ENCODE measurements at places on chromosomes 11 and 22.

DNA sequence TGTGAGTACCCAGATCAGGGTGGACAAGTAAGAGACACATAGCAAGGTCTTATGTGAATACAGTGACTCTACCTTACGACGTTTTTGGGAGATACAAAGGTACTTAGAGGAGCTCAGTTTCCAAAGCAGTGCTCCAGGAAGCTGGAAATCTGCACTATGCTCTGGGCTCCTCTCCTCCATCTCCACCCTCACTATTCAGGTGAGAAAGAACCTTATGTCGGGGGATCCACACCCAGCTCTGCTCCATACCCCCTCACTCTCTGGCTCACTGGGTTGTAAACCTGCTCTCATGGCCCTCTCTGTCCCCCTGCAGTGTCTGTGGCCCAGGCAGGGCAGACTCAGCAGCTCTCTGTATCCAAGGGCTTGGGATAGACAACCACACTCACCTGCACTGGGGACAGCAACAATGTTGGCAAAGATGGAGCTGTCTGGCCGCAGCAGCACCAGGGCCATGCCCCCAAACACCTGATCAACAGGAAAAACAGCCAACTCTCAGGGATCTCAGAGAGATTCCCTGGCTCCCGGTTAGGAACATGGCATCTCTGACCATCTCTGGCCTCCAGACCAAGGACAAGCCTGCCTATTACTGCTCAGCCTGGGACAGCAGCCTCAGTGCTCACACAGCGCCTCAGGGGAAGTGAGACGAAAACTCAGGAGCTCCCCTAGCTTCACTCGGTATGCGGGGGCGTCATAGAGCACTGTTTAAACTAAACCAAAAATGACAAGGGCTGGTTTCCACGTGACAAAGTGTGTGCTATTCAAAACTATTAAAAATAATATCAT is 60.9 kb upstream of the TOP3B start:
- DNase-seq = no peak

DNA sequence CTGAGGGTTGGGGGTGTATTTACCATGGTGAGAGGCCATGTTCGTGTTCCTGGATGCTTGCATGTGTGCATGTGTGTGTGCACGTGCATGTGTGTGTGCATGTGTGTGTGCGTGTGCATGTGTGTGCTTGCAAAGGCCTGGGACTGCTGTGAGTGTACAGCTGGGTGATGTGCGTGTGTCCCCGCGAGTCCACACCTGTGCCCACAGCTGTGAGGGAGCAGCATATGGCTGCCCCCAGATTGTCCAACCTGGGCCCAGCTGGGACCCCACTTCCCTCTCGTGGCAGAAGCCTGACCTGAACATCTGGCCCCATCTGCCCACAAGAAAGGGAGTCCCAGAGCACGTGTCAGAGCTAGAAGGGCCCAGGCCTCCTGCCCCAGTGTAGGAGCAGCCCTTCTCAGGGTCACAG is 8.4 kb upstream of the CD248 start:
- no peak for DNase-seq

GRCh38 chr11:12066799-12067508 is 43.4 kb upstream of the MICAL2 start:
- DNase-seq = no peak

GRCh38 chr22:36940676-36941075 is 27.2 kb downstream of the CSF2RB start:
- DNase-seq = no peak

DNA sequence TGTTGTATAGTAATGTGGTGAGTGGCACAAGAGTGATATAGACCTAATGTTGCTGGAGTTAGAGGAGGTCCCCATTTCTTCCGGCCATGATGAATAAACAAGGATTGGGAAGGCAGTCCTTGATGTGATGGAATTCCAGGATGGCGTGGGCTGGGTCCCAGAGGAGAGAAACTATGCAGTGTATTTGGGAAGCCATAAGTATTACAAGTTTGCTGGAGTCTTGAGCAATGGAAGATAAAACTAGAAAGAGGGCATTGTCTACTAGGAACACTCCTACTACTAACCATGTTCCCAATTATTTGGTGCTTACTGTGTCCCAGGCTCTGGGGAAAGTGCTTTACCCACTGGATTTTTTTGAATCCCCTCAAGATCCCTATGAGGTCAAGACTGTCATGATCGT is 20.0 kb downstream of the LDLRAD3 start:
- no peak for DNase-seq

- no peak for DNase-seq
Observed at GRCh38 chr11:117972044-117972443, 14.2 kb upstream of the IL10RA start.

DNA sequence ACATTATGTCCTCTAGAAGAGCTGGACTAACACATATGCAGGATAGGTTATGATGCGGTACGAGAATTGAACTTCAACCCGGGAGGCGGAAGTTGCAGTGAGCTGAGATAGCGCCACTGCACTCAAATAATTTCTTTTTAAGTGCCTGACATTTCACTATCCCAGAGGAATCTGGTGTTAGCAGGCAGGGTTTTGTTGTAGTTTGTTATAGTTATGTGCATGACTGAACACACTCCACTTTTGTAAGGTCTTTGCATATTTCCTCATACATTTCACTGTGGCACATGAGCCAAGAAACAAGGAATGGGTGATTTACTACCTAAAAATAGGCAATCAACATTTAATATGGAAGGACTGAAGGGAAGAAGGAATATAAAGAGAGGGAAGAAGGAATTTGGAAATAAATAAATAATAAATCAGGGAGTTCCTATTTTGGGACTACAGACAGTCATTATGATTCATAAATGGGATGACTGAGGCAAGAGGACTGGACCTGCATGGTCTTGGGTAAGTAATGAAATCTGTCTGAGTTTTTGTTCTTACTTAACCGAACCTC is 8.7 kb upstream of the HIPK3 start:
- DNase-seq = no peak

- no peak for DNase-seq
Observed at GRCh38 chr11:119585043-119585781, 143.8 kb downstream of the NECTIN1 start.

GRCh38 chr11:121054266-121054665 is 30.4 kb downstream of the TBCEL start:
- DNase-seq = no peak

DNA sequence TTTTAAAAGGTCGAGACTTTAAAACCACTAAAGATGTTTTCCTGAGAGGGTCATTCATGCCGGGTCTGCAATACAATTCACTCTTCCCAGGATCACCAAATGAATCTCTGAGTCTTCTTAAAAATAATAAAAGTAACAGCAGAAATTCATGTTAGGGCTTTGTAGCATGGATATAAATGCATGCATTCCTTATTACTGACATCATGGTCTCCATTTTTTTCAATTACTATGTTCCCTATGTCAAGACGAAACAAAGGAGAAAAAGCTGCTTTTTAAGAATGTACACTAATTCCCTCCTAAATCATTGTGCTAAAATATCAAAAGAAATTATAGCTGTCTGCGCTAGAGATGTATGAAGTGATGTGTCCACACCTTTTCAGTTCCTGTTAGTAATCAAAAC is 789.9 kb upstream of the LRRC4C start:
- DNase-seq = no peak

GRCh38 chr22:17097062-17097461 is 12.3 kb downstream of the IL17RA start:
- no peak for DNase-seq

DNA sequence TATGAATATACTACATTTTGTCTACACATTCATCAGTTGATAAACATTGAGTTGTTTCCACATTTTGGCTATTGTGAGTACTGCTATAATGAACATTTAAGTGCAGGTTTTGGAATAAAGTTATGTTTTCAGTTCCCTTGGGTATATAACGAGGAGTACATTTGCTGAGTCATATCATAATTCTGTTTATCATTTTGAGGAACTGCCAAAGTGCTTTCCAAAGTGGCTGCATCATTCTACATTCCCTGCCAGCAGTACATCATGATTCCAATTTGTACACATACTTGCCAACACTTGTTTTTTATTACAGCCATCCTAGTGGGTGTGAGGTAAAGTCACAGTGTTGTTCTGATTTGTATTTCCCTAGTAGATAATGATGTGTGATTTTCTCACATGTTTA is 1458.6 kb upstream of the TENM4 start:
- no peak for DNase-seq

- no peak for DNase-seq
Observed at GRCh38 chr11:66359662-66360087, 11.9 kb downstream of the SLC29A2 start.

DNA sequence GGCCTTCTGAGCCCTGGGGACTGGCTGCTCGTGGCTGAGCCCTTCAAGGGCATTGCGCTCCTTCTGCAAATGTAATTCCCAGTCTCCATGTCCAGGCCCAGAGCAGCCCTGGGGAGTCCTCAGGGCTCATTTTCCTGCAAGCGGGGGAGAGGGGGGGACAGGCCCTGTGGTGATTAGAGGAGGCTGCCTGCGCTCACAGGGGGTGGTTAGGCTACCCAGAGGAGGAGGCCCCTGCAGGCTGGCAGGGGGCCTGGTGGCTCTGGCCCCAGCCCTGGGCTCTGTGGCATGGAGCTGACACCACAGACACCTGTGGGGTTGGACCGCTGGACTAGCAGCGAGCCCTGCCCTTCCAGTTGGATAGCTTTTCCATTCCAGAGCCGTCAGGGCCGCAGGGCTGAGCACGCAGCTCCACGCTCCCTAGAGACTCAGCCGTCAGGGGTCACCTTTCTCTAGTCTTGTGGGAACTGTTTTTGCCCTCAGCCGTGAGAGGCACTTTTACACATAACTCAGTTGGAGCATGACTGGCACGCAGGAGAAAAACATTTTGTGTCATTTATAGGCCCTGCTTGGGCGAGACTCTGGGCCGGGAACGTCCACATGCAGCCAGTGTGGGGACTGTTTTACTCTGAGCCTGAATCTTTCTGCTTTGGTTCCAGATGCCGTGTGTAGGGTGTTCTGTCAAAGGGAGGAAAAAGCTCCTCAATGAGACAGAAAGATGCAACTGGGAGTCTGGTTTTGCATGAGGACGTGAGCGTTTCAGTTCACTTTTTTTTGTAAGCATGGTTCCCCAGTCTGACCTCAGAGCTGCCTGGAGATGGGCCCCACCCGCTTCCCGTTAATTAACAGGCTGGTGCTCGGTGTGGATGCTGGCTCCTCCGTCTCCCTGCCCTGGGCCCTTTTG is 58.1 kb downstream of the LRP5 start:
- DNase-seq = no peak

- DNase-seq = no peak
Observed at GRCh38 chr11:46075928-46076327, 45.3 kb downstream of the PHF21A start.

GRCh38 chr11:37504060-37504611 is 906.1 kb upstream of the RAG2 start:
- no peak for DNase-seq

DNA sequence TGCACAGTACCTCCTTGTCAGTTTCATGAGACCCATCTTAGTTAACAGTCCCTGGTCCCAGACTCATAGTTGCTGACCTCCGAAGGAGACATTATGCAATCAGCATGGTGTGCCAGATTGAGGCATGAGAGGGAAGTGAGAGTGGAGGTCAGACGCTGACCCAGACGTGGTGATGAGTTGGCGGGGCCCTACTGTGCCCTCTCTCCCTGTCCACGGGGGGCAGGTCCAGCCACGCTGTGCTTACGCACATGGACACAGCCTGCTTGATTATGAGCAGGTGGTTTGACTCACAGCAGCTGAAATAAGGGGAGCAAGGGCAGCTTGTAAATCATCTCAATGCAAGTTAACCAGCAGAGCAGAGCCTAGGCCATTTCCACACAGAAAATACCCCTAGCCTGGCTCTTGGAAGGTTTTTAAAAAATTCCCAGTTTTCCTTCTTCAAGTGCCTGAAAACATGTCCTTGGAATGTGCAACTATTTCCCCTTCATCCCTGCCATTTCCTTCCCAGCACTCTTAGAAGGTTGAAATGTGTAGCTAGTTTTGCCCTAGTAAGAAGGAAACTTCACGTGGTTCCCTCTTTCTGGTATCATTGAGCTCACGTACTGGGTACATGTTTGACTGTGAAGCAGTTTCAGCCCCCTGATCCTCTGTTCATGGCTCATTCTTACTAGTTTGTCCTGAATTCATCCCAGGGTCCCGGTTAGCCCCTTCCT is 122.6 kb upstream of the SORL1-AS1 start:
- DNase-seq = no peak

GRCh38 chr11:78656327-78656726 is 81.7 kb upstream of the NARS2 start:
- no peak for DNase-seq

- DNase-seq = no peak
Observed at GRCh38 chr11:44625759-44626523, 60.5 kb downstream of the CD82 start.

DNA sequence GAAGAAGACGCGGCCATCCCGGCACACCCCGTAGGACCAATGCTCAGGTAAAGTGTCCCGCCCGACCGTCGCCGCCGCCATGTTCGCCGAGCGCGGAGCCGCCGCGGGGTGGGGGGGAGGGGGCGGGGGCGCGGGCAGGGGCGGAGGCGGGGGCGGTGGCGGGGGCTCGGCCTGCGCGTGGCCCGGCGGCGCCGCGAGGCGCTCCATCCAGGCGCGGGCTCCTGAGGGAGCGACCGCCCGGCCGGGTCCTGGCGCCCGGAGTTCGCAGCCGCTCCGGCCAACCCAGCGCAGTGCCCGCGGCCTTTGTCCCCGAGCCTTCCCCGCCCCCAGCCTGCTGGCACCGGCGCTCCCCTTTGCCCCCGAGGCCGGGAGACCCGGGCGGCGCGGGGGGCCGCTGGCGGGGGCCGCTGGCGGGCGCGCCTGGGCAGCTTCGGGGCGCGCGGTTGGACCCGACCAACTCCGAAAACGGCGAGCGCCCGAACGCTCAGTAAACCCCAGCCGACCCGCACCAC is at the start of gene PLEKHA7:
Gene PLEKHA7 (minus strand): TSS at position 94 of the 512 bp plus-strand sequence. CDS start 13 bp downstream, at position 81.
- DNase-seq = no peak

- no peak for DNase-seq
Observed at GRCh38 chr22:27913162-27913741, 5.8 kb downstream of the PITPNB start.

DNA sequence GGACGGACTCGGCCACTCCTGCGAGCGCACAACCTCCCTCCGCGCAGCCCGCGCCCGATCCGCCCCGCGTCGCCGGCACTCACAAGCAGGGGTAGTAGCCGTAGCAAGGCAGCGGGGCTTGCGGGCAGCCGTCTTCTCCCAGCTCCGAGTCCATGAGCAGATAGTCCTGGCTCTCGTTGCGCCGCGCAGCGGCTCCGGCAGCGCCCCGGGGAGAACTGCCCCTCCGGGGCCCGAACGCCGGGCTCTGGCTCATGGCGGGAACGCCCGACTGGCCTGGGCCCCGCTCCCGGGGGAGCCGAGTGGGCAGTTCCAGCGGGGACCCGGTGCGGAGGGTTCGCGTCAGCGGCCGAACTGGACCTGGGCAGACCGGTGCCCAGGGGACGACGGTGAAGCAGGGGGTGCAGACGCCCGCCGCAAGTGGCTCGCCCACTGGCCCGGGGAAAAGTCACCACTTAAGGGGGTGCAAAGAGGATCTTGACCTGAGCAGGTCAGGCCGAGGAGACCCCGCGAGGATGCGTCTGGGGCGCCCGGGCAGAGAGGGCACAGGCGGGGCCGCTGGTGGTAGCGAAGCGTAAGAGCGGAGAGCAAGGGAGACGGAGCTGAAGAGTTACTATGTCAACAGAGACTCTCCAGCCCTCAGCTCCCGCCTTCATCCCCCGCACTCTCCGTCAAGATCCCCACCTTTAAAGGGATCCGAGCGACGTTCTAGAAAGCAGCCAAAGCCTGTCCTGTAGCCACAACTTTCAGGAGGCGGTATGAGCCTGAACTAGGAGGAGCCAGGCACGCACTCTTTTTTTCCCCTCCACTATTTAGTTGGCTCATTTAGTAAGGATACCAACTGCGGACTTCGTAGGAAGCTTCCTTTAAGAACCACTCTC is at the start of gene TRPC6:
Gene TRPC6 (minus strand): TSS at position 757 of the 878 bp plus-strand sequence. CDS start 504 bp downstream, at position 253.
- DNase-seq = no peak
